ENCODE measurements at places on chromosomes 6 and 20. TPM values are rescaled to one million over a fixed set of nuclear protein-coding genes. Genes with fewer than 3 reads are reported as not detected.
A peak's percentile ranks its signal among the peaks of the same experiment; 100 is the strongest.

Gene HLA-DRB1
- 4.0 TPM for total RNA-seq

DNA sequence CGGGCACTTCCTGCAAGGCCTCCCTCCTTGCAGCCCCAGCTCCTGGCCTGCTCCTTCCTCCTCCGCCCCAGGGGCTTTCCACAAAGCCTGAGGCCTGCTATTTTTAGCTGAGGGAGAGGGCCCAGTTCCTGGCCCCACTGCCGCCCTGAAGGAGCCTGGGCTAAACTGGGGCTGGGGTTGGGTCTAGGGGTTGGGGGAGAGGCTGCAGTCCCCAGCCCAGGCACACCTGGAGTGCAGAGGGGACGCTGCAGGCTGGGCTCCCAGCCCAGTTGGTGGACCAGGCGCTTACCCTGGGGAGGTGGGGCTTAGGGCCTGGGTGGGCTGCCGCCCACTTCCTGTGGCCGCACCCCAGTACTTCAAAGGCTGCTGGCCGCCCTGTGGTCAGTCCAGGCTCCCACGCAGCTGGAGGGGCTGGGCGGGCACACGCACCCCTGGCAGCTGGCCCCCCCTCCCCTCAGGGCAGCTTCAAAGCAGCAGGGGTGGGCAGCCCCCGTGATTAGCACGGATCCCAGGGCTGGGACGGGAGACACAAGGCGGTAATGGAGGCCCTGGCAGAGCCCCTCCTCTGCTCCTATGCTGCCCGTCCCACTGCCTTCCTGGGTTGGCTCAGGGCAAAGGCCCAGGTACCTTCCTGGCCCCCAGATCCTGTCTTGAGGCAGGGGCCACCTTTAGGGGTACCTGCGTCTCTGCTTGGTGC lies 7.1 kb upstream of the ABHD16B start:
- DNase-seq = no peak

Gene NRN1
- total RNA-seq = 3.1 TPM

DNA sequence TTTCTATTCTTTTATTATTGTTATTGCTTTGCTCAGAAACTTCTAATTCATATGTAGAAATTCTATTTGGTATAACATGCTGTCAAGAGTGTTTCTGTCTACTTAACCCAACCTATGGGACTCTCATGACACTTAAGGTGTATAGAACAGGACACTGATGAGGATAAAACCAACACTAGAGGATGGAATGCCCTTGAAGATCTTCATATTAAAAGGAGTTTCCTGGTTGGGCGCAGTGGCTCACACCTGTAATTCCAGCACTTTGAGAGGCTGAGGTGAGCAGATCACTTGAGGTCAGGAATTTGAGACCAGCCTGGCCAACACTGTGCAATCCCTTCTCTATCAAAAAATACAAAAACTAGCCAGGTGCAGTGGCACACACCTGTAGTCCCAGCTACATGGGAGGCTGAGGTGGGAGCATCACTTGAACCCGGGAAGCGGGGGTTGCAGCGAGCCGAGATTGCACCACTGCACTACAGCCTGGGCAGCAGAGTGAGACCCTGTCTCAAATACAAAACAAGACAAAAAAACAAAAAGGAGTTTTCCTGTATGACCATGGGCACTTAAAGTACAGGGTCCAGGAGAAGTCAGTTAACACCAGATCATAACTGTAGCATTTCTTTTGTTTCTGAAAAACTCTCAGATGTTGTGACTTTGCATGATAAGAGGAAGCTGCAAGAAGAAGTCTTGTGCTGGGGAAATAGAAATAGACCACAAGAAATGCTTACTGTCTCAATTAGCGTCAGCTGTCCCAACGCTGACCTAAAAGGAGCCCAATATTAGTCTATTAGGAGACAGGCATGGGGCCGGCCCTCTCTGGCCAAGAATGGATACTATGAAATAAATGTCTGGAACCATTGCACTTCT lies 38.9 kb upstream of the CD2AP start:
- DNase-seq = no peak

DNA sequence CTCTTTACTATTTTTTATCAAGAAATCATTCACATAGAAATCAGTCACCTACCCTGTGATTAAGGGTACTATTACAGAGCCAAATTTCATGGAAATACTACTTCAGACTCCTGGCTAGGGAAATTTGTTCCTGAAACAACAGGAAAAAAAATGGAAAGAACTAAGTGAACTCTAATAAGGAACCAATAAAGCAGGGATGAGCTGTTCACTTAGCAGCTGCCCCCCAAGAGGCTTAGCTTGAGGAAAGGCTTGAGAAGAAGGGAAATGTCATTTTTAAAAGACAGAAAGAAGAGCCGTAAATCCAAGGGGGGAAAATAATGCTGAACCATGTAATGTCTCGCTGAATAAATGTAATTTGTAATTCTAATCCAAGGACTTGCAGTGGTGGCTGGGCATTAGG lies 88.8 kb downstream of the COL21A1 start:
- DNase-seq = no peak

- peak; percentile 78 for DNase-seq
Measured at GRCh38 chr20:49595811-49596561, 28.0 kb upstream of the PTGIS start.

Gene BANF2
- not detected for total RNA-seq

- DNase-seq = no peak
Measured at GRCh38 chr6:31669676-31670075, at the start of gene LY6G5B. LY6G5B (plus strand) TSS chr6:31669976; CDS start chr6:31670951, 975 bp downstream.

DNA sequence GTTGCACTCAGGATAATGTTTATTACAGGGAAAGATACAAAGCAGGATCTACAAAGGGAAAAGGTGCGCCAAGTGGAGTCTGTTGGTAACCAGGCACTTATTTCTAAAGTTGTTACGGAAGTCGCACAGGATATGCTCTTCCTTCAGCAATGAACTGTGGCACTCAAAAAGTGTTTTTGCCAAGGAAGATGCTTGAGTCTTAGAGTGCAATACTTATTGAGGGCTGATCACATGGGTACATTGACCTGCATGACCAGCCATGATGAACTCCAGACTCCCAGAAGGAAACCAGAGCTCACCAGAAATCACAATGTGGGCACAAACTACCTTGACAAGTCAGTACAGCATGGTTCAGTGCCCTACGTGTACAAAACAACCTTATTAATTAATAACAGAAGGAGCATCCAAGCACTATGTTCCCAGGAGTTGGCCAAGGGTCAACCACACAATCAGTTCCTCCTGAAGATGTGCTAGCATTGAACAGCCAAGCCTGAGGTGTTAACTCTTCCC lies 270.7 kb upstream of the TFAP2D start:
- DNase-seq = no peak

GRCh38 chr6:123986938-123987337 lies 183.3 kb downstream of the NKAIN2 start:
- DNase-seq = no peak

DNA sequence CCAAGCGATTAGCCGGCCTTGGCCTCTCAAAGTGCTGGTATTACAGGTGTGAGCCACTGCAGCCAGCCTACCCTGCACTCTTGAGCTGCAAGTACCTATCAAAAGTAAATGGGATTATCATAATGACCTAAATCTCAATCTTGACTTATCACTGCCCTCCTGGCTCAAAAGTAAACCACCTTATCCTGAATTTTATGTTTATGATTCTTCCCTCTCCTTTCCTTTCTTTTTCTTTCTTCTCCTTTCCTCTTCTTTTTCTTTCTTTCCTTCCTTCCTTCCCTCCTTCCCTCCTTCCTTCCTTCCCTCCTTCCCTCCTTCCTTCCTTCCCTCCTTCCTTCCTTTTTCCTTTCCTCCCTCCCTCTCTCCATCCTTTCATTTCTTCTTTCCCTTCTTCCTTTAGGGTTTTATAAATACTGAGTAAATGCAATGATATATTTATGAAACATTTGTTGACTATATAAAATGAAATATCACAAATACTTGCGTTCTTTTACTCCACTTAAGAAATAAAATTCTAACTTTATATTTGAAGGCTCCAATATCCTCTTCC lies 21.0 kb downstream of the SPATS1 start:
- DNase-seq = no peak

Gene SEMG1
- not detected for total RNA-seq

All from kidney epithelial cell (primary cell).